ENCODE measurements at places on chromosomes 2 and 18. TPM values are rescaled to one million over a fixed set of nuclear protein-coding genes. Genes with fewer than 3 reads are reported as not detected.

LYG2 gene
- total RNA-seq, result not detected

- H3K27ac ChIP-seq, result no peak overlapping the region
- no peak for DNase-seq
- H3K36me3 ChIP-seq, result peaks cover 15% of the 10 kb centered on the region
- no peaks in the 10 kb centered on the region for H3K27me3 ChIP-seq
- H3K4me1 ChIP-seq, result no peaks in the 10 kb centered on the region
- no peak overlapping the region for H3K4me3 ChIP-seq
These were observed 128.5 kb downstream of the MEIS1 start for GRCh38 chr2:66563473-66563872.

ACMSD gene
- not detected for total RNA-seq

DNA sequence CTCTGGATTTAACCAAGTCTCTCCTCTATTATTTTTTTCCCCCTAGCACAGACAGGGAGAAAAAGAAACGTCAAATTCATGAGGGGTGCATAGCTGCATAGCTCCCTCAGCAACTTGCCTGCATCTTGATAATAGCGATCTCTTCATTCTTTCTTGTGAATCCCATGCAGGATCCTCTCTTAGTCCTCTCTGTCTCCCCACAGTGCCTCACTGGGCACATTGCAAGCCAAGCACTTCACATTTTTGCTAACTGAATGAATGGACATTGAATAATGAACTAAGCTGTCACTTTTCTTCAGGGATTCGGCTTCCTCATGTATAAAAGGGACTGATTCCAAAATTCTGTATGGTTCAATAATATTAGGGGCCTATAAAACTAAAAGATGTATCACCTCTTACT, 2.9 kb upstream of the EPB41L3 start:
- no peak overlapping the region for H3K27ac ChIP-seq
- no peak for DNase-seq
- H3K36me3 ChIP-seq, result no peaks in the 10 kb centered on the region
- peaks cover 10% of the 10 kb centered on the region for H3K27me3 ChIP-seq
- H3K4me1 ChIP-seq, result no peaks in the 10 kb centered on the region
- H3K4me3 ChIP-seq, result no peak overlapping the region

- no peaks in the 10 kb centered on the region for H3K36me3 ChIP-seq
- no peak for DNase-seq
- H3K4me1 ChIP-seq, result no peaks in the 10 kb centered on the region
- H3K27ac ChIP-seq, result no peak overlapping the region
- H3K4me3 ChIP-seq, result no peak overlapping the region
- H3K27me3 ChIP-seq, result no peaks in the 10 kb centered on the region
These were observed 1216.6 kb upstream of the PIK3C3 start for GRCh38 chr18:40738321-40738880.

ALK gene
- total RNA-seq, result 0.50 TPM

DNA sequence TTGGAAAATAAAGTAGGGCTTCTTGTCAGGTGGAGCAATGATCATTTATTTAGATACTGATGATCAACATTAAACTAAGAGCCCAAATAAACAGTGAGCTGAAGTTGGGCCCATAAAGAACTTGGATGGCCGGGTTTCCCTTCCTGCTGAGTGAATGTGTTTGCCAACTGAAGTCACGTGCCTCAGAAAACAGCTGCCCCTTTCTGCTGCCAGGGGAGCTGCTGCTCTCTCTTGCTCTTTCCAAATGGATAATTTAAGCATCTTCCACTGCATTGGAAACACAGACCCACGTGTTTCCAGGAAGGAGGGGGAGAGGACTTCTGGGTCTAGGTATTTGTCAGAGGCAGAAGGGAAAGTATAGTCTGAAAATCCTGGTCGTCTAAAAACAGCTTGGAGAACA, 22.9 kb upstream of the NCKAP5 start:
- H3K4me1 ChIP-seq, result no peaks in the 10 kb centered on the region
- peak; percentile 73 for DNase-seq
- no peaks in the 10 kb centered on the region for H3K27me3 ChIP-seq
- no peak overlapping the region for H3K27ac ChIP-seq

GRCh38 chr2:160141419-160141818, 58.7 kb downstream of the ITGB6 start:
- H3K4me3 ChIP-seq, result no peak overlapping the region
- no peaks in the 10 kb centered on the region for H3K36me3 ChIP-seq
- H3K4me1 ChIP-seq, result no peaks in the 10 kb centered on the region
- H3K27me3 ChIP-seq, result no peaks in the 10 kb centered on the region

GRCh38 chr2:65802298-65802942, 370.0 kb upstream of the SPRED2 start:
- no peaks in the 10 kb centered on the region for H3K4me1 ChIP-seq
- H3K27me3 ChIP-seq, result no peaks in the 10 kb centered on the region
- no peak for DNase-seq
- no peaks in the 10 kb centered on the region for H3K36me3 ChIP-seq
- no peak overlapping the region for H3K27ac ChIP-seq

DNA sequence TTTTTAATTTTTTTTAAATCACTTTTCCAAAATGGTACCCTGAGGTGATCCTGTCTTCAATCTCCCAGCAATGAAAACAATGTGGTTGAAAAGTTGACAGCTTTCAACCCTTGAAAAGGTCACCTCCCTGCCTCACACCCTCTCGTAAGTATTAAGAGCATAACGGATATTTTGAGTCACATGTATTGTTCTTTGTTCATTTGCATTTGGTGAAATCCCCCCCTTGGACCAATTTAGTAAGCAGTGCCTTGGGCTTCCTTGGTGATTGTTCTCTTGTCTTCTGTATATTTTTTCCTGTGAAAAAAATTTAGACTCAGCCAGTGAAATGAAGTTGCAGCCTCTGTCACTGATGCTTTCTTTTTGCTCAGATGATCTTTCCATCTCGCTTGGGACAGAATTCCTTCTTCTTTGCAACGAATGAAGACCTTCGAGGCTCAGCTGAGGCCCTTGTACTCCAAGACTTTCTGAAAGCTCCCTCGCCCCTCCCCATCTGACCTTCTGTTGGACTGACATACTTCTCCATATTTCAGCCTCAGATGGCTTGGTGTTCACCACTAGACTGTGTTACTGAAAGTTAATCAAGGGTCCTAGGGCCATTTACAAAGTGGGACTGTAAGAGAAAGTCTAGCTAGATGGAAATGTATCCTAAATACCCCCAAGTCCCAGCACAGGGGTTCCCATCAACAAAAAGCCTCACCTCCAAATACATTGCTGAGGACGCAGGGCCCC, 158.4 kb downstream of the BCL2 start:
- no peaks in the 10 kb centered on the region for H3K27me3 ChIP-seq
- H3K4me3 ChIP-seq, result no peak overlapping the region
- DNase-seq, result no peak
- no peaks in the 10 kb centered on the region for H3K36me3 ChIP-seq
- peaks cover 57% of the 10 kb centered on the region for H3K4me1 ChIP-seq
- H3K27ac ChIP-seq, result peak overlapping the region; percentile 36

DNA sequence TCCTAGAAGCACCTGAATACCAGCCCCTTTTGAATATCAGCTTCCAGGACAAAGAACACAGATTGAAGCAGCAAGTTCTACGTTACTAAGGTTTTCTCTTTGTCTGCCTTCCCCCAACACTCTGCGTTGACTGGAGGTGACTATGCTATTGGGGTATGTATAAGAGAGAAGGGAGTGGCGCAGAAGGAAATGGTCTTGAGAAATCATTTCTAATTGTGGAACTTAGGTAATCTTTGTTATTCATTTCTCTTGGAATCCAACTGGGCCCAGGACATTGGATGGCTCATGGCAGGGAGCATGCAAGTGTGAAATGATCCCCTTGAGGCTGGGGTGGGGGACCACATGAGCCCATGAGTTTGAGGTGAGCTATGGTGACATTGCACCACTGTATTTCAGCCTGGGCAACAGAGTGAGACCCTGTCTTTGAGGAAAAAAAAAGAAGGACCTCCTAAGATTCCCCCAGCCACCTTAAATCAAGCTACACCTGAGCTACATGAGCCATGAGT, 29.7 kb downstream of the XDH start:
- no peak overlapping the region for H3K4me3 ChIP-seq
- H3K27ac ChIP-seq, result no peak overlapping the region
- H3K36me3 ChIP-seq, result no peaks in the 10 kb centered on the region
- DNase-seq, result no peak
- no peaks in the 10 kb centered on the region for H3K4me1 ChIP-seq
- no peaks in the 10 kb centered on the region for H3K27me3 ChIP-seq

DNA sequence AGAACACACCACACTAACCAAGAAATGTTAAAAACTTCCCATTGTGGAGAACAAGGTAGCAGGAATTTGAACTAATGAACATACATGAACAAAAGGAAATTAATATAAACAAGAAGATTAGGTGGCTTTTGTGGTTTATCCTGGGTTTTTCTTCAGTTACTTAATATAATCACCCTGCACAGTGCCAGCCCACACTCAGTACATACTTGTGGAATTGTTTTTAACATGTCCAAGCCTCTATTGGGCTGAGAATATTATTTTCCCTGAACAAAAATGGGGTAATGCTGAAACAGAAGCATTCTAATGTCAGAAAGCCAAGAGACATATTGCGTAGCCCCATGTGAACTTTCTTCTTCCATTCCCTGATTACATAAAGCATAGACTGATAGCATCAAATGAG, 202.8 kb downstream of the DNER start:
- H3K27ac ChIP-seq, result no peak overlapping the region
- no peaks in the 10 kb centered on the region for H3K27me3 ChIP-seq
- DNase-seq, result no peak
- H3K4me3 ChIP-seq, result no peak overlapping the region
- no peaks in the 10 kb centered on the region for H3K36me3 ChIP-seq

FZD7 gene
- 25.5 TPM for total RNA-seq

DNA sequence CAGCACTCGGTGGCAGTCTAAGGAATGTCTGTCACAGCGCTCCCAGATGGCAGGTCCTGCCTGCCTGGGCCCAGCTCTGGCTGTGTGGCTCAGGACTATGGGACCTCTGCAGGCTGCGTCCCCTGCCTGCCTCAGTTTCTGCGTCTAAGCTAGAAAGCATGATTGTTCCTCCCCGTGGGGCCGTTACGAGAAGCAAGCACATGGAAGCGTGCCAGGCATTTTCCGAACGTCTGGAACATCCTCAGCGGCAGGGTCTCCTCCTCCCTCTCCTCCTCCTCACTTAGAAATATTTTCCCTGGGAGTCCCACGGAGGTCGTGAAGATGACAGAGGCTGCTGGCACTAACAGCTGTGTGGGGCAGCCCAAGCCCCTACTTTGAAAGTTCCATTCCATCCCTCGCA, 43.3 kb downstream of the LRRFIP1 start:
- no peaks in the 10 kb centered on the region for H3K36me3 ChIP-seq
- DNase-seq, result peak; percentile 67
- no peak overlapping the region for H3K4me3 ChIP-seq
- no peaks in the 10 kb centered on the region for H3K27me3 ChIP-seq

KCNS3 gene
- total RNA-seq, result 4.0 TPM

SYT4 gene
- not detected for total RNA-seq

ZBTB7C gene
- 2.5 TPM for total RNA-seq

OXER1 gene
- 0.48 TPM for total RNA-seq

GRCh38 chr2:20543469-20544152, 96.7 kb downstream of the RHOB start:
- H3K27ac ChIP-seq, result no peak overlapping the region
- peaks cover 5% of the 10 kb centered on the region for H3K4me1 ChIP-seq
- no peak overlapping the region for H3K4me3 ChIP-seq
- no peaks in the 10 kb centered on the region for H3K27me3 ChIP-seq

CD302 gene
- 16.8 TPM for total RNA-seq

IL1B gene
- total RNA-seq, result 12.3 TPM

PJVK gene
- 1.5 TPM for total RNA-seq

DOK6 gene
- total RNA-seq, result 2.3 TPM

- DNase-seq, result no peak
- H3K4me1 ChIP-seq, result no peaks in the 10 kb centered on the region
- H3K36me3 ChIP-seq, result no peaks in the 10 kb centered on the region
These were observed 102.9 kb downstream of the BCL2 start for GRCh38 chr18:63216516-63217311.

- H3K4me1 ChIP-seq, result no peaks in the 10 kb centered on the region
- no peak for DNase-seq
- no peak overlapping the region for H3K4me3 ChIP-seq
- no peak overlapping the region for H3K27ac ChIP-seq
- H3K36me3 ChIP-seq, result no peaks in the 10 kb centered on the region
- peaks cover 38% of the 10 kb centered on the region for H3K27me3 ChIP-seq
These were observed 336.6 kb downstream of the SMAD2 start for GRCh38 chr18:47593744-47594472.

DNA sequence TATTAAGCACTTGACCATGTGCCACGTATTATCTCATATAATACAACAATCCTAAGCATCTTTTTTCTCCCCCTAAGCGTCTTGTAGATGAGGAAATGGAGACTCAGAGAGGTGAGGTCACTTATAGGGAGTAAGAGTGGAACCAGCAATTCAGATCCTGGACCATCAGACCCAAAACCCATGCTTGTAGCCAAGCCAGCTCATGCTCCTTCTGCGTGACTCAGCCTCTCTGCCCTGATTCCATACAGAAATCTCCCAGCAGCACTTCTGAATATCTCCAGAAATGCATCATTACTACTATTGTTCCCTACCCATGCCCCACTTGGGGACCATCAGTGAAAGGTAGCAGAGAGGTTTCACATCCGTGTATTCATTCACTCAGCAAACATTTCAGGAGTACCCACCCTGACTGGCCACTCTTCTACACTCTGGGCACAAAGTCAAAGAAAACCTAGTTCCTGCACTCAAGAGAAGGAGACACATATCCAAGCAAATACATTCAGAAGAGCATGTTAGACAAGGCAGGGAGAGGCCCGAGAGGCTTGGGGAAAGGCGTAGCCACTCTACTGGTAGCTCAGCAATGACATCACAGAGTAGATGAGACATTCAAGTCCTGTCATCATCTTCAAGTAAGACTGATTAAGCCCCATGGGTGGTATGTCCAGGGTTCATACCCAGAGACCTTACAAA, 141.9 kb downstream of the MTCL1 start:
- DNase-seq, result no peak
- H3K27ac ChIP-seq, result no peak overlapping the region
- no peaks in the 10 kb centered on the region for H3K36me3 ChIP-seq
- H3K27me3 ChIP-seq, result peaks cover 5% of the 10 kb centered on the region
- H3K4me1 ChIP-seq, result no peaks in the 10 kb centered on the region

GRCh38 chr2:115389024-115389423, 946.6 kb downstream of the DPP10 start:
- H3K27ac ChIP-seq, result no peak overlapping the region
- no peak overlapping the region for H3K4me3 ChIP-seq
- no peak for DNase-seq
- H3K4me1 ChIP-seq, result no peaks in the 10 kb centered on the region
- H3K27me3 ChIP-seq, result no peaks in the 10 kb centered on the region
- H3K36me3 ChIP-seq, result no peaks in the 10 kb centered on the region

DNA sequence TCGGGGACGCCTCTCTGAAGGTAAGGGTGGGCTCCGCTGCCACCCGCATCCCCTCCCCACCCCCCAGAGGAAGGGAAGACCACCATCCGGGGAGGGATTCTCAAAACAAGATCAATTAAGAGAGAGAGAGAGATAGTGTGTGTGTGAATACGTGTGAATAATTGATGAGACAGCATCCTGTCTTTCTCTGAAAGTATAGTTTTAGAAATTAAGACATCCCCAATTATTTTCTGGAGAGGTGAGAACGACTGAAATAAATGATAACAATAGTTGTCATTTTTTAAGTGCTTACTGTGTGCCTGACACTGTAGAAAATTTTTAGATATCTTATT, 751 bp downstream of the IL18R1 start:
- H3K4me1 ChIP-seq, result no peaks in the 10 kb centered on the region
- H3K36me3 ChIP-seq, result no peaks in the 10 kb centered on the region
- peak overlapping the region; percentile 64 for H3K4me3 ChIP-seq
- H3K27me3 ChIP-seq, result no peaks in the 10 kb centered on the region
- no peak overlapping the region for H3K27ac ChIP-seq
